ENCODE measurements at places on chromosomes 11 and 22.

DNA sequence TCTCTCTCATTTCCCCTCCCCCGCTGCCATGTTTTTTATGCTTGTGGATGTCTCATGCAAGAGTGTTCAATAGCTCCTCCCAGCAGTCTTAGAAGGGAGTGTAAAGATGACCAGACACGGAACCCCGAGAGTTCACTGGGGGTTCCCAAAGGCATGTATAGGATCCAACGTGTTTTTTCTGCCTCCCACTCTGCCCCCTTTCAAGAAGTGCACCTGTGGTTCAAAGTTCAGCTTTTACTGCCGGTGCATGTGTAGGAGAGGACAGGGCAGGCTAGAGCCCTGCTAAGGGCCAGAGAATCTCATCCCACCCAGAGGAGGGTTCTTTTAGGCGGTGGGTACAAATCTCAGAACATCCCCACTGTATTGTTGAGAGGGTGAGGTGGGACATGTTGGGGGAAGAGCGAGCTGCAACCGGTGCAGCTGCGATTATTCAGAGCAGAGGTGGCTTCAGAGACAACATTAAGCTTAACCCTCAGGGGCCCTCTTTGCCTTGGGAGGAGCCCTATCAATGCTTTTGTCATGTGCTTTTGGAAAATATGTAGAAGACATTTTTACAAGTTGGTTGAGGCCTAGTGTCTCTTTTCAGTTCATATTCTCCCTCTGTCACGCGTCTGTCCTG is 14.5 kb downstream of the MIF start:
- no peak for DNase-seq

- no peak for DNase-seq
These were observed 10.0 kb downstream of the CD6 start for GRCh38 chr11:60981515-60981914.

DNA sequence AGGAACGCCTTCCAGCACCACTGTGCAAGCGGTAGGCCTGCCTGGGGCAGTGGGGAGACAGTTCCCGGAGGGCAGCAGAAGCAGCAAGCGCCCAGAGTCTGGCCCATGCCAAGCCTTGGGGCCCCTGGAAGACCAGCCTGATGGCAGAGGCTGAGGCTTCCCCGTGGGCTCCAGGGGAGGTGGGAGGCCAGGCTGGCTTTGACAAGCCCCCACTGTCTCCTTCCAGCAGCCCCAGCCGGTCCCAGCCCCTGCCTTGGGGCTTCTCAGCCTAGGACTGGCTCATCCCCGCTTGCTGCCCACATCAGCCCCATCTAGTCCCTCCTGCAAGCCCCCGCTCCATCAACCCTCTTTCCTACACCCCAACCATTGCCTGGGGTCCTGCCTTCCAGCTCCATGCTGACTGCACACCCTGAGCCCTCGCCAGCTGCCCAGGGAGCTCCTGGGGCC is 46.7 kb downstream of the IGF2 start:
- no peak for DNase-seq

DNA sequence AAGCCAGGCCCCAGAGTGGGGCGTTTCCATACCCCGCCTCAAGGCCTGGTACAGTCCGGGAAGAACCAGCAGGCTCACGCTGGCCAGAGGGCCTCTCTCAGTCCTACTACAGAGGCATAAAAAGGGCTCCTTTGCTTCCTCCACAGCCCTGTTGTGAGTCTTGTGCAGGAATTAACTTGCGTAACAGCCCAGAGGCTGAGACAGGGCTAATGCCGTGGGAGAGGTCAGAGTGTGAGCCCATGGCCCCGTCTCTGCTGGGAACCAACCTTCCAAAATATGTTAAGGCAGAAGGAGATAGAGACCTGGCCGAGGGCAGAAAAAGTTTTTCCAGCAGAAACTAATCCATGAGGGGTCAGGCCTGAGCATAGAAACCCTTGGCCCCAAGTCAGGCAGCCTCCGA is 19.9 kb upstream of the TMEM184B start:
- DNase-seq = no peak

DNA sequence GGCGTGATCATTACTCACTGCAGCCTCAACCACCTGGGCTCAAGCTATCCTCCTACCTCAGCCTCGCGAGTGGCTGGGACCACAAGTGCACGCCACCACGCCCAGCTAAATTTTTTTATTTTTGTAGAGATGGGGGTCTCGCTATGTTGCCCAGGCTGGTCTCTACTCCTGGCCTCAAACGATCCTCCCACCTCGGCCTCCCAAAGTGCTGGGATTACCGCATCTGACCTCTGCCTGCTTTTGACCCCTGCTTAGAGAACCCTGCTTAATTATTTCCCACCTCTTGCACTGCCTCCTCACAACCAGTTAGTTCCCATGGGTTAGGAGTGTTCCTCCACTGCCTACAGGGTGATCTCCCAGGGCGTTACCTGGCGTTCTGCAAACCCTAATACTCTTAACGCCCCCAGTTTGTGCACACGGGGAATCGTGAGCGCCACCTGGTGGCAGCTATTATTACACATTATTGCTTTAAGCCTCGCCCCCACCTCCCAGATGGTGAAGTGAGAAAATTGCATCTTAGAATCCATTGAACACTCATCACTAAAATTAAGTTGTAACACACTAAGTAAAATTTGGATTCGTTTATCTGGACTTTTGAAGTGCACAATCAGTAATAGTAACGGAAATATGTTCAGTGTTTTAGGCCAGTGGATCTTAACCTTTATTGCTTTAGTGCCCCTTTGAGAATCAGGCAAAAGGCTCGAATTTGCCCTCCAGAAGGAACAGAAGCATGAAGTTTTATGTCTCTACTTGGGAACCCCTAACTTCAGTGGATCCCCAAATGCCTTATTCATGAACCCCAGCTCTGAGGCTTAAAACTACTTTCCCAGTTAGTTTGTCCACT is 61.4 kb upstream of the ASPHD2 start:
- peak; percentile 76 for DNase-seq

Data from A673 (cell line).